Cerebellum (tissue), 4 donors: ENCODE measurements at places on chromosomes 2 and 18.

DNA sequence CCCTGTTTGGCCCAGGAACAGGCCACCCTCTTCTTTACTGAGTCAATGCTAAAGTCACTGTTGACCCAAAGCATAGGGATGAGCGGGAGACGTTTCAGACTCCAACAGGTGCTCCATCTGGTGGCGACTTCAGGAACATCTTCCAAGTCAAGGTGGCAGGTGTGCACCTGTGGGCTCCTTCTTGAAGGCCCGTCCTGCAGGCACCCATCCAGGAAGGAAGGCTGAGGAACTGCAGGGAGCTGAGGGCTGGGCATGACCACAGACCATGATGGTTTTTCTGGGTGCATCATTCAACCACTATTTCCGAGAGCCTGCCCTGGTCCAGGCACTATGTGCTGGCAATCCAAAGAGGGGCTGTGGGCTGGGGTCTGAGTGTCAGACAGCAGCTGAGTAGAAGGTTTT, 142.8 kb downstream of the NDUFA10 start:
- DNase-seq = peak; percentile 23

DNA sequence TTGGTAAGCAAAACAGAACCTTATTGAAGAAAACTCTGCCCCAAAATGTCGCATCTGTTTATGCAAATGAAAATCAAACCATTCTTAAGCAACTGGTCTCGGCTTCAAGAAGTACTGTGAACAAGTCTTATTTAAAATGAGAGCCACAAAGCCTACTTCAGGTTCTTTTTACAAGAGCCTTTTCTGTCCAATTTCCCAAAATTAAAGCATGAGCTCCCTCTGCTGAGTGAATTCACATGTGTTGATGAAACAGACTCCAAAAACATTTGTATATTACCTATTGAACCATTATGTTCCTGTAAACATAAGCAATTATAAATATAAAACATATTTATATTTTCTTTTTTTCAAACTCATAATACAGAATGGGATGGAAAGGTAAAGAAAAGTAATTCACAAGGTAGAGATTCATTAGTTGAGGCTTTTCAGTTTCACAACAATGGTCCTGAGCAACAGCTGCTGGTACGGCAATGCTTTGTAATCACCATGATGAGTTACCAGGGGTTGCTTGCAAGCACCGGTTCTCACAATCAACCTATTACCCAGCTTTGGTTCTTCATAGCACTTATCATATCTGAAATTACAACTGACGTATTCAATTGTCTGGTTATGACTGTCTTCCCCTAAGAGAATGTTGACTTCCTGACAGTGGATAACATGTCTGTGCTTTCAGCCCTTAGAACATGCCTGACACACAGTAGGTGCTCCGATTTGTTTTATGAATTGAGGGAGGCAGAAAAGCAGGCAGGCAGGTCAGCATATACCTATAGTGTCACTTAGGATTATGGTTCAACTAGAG, 108.4 kb upstream of the BZW1 start:
- peak; percentile 5 for DNase-seq

DNA sequence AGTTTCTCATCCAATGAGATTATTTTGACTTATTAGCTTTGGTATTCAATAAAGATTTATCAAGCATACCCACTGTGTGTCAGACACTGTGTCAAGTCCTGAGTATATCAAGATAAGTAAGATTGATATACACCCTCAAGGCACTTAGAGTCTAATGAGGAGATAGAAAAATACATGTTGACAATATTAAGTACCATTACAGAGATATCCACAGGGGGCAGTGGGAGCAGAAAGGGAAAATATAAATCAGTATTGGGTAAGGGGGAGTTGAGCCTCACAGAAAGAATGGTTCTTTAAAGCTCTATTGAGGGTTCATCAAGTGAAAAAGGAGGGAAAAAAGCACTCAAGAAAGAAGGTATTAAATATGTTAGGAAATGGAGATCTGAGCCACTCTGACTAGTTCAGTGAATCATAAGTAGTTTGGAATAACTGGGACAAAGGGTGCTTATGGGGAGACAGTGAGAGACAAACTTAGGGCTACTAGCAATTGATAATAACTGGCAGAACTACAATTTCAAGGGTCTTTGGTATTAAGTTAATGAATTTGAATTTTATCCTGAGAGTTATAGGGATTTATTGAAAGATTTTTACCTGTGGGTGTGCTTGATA, 45.5 kb upstream of the SLC8A1 start:
- DNase-seq = no peak

DNA sequence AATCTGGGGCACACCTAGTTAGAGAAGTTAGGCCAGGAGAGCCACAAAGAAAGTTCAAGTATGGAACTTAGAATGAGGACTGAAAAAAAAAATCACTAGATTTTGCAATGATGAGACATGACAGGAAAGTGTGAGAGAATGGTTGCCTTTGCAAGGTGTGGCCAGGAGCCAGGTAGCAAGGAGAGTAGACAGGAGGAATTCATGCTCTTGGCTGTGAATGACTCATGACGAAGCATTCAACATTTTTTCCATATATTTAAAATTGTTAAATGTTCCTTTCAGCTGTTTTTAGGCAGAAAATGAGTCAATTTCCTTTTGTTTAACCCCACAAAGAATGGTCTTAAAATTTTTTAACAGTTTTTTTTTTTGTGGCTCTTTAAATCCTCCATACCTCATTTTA, 636.9 kb downstream of the PLCL1 start:
- no peak for DNase-seq

DNA sequence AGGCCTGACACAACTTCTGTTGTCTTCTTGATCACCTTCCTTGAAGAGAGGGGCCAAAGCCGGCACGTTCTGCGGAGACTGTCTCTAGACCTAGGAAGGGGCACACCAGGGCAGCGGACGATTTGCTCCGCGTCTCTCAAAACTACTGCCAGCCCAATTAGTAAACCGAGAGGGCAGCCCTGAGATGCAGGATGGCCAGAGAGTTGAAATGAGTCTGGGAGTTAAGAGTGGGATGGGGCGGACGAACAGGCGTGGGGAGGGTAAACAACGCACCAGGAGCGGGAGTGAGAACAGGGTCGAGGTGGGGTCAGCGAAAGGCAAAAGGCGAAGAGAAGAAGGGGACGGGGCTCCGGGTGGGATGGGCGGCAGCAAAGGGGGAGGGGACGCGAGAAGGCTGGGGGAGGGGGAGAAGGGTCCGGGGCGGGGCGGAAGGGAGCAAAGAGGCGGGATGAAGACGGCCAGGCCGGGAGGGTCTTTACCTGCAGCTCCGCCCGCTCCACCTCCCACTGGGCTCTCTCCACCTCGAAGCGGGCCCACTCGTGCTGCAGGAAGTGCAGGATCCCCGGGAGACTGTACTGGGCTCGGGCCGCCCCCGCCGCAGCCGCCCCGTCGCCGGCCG, 476 bp downstream of the STRN start:
- DNase-seq = peak; percentile 38

- no peak for DNase-seq
These were observed 282.7 kb downstream of the MBD2 start for GRCh38 chr18:53941601-53942338.

DNA sequence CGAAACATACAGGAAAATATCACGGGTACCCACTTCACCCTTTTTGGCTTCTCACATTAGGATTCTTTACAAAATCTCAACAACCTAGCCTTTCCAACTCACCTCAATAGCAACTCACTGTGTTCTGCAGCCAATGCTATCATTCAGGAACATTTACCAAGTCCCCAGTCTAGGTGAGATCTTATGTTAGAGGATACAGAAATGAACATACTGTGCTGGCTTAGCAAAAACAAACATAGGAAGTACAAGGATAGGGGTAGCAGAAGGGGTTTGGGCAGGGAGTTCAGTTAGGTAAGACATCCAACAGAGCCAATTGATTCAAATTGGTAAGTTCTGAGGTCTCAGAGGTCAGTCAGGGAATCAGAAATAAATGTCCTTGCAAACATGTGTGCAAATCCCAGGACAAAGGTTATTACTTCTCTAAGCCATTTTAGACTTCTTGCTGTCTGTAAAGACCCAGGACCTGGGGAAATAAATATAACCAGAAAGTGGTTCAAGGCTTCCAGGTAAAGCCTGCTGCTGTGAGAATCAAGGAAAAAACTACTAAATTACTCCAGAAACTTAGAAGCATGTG, 556.3 kb upstream of the CHAC2 start:
- DNase-seq = no peak

DNA sequence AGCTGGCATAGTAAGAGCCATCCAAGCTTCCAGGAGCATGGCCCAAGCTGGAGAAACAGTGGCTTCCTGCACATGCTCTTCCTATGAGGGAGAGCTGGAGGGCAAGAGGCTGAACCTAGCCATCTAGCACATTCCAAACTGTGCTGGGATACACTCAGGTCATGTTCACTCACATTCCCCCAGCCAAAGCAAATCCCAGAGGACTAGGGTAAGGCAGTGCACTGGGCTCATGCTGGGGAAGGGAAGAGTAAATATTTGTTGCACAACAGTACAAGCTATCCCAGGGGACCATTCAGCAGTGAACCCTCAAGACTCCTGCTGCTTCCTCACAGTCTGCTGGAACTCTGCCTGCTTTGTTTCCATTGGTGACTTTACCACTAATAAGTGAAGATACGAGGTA, 20.7 kb upstream of the GYPC start:
- no peak for DNase-seq

GRCh38 chr2:88165332-88166003, 4.7 kb upstream of the THNSL2 start:
- no peak for DNase-seq

DNA sequence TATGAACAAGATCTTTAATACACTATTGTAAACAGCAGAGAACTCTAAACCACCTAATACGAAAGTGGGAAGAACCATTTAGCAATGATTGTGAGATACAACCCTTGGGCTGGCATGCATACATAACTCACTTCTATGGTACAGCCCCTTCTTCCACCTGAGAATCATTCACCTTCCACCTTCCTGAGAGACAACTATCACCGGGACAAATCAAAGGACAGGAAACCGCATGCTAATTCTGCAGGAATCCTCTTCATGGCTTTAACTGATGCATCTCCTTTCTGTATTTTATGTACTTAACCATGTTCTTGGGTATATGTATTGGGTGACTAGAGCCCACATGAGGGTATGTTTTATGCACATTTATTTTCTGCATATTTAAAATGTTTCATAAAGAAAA, 123.2 kb downstream of the TRABD2A start:
- no peak for DNase-seq

- DNase-seq = no peak
These were observed 25.6 kb downstream of the CYTIP start for GRCh38 chr2:157418239-157418641.

DNA sequence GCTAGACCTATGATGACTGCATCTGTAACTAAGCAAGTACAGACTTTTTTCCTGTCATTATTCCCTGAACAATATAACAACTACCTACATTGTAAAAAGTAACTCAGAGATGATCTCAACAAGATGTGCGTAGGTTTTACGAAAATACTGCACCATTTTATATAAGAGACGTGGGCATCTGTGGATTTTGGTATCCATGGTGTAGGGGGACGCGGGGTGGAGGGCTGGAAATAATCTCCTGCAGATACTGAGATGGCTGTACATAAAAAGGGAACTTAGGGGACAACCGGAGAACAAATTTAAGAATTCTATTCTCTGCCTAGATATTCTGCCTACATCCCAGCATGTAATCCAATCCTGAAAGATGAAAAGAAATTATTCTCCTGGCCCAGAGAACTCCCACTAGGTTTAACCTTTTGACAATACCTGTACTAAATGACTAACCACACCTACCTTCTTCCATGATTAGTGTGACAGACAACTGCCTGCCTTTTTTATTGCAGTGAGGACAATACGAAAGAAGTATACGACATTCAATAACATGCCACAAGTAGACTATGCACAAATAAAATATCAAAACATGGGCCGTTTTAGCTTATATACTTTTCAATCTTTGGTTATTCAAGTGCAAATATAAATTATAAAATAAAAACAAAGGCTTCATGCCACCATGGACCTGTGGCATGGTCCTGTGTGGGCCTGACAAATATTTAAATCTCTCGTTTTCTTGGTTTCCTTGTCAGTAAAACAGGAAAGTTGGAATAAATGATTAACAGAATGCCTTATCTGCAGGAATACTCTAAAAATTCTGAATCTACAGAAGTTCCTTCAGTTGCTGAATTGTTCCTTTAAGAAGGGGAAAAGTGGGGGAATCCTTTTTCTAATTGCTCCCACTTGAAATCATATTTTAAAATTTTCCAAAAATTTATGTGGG, 46.3 kb downstream of the RTN4 start:
- no peak for DNase-seq

DNA sequence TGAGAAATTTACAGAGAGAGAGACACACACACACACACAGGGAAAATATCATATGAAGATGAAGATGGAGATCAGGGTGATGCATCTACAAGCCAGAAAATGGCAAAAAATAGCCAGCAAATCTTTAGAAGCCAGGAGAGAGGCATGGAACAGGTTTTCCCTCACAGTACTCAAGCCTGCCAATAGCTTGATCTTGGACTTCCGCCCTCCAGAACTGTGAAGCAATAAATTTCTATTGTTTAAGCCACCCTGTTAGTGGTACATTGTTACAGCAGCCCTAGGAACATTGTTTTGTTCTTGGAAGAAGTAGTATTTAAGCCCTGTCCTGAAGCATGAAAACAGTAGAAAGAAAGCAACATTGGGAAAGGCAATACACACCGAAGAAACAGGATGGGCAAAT, 292.0 kb upstream of the LRP1B start:
- DNase-seq = no peak

- DNase-seq = no peak
These were observed 129.8 kb upstream of the FSIP2 start for GRCh38 chr2:185608799-185609198.

DNA sequence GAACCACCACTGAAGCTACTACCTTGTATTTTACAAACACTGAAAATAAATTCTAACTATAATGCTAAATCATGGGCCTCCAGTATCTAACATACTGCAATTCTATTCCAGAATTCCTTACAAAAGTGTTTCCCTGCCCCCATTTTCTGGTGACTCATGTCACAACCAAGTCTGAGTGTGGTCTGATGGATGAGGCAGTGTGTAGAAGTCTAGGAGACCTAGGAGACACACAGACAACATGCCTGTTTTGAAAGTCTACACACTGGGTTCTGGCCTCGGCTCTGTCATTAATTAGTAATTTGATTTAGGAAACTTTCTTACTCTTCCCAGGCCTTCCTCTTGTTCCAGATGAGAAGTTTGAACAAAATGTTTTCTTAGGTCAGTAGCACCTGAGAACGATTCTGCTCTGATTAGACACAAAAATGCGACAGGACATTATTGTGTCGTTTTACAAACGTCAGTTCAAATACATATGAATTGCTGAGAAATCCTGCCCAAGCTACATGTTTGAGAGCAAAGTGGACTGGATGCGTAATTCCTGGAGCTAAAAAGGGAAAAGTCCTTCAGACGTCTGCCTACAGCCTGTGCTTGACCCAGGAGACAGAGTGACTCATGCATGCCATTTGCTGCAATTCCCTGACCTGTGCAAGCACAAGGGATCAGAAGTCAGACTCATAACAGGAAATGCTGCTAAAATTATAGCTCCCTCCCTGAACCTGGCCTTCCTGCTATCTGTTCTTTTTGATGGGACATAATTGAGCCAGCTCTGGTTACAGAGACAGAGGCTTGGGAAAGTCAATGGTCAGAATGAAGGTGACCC, 494.4 kb downstream of the SOX11 start:
- no peak for DNase-seq

GRCh38 chr18:39365836-39366485, 1800.4 kb upstream of the CELF4 start:
- DNase-seq = no peak

- no peak for DNase-seq
These were observed 474.9 kb upstream of the CWC22 start for GRCh38 chr2:180481998-180482397.

- no peak for DNase-seq
These were observed 26.8 kb downstream of the PKDCC start for GRCh38 chr2:42074661-42075060.

GRCh38 chr18:42745171-42745570, 370.3 kb downstream of the RIT2 start:
- no peak for DNase-seq

- no peak for DNase-seq
These were observed 74.8 kb upstream of the FRZB start for GRCh38 chr2:182941121-182941722.
